Ovary (tissue), 10 donors: ENCODE measurements at places on chromosomes 12 and 14.

GRCh38 chr14:54344445-54344844 lies 52.4 kb upstream of the CDKN3 start:
- DNase-seq, result no peak

- DNase-seq, result no peak
These were observed 437.8 kb downstream of the NPAS3 start for GRCh38 chr14:33376510-33376909.

DNA sequence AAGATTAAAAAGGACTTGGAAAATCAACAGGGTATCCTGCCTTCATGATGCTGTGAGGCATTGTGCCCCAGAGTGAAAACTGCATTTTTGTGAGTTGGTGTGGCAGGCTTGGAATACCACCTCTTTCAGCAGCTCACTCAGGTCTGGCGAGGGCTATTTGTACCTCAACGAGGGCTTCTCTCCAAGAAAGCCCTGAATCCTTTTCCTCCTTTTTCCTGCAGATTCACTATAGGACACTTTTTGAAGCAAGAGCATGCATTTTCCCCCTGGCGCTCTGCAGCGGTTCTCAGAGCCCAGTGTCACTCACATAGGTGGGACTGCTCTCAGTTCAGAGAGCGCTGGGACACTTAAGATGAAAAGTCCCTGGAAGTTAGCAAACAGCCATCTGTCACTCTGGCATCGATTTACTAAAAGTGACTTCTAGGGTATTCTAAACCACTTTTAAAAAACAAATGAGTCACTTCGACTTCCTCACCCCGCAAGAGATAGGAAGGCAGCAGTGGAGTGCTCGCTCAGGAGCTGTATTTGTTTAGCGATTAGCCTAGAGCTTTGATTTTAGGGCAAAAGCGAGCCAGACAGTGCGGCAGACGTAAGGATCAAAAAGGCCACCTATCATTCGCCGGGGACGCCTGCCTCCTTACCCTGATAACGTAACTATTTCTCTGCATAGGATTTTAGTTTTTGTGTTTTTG lies 782 bp upstream of the LGR5 start:
- no peak for DNase-seq

DNA sequence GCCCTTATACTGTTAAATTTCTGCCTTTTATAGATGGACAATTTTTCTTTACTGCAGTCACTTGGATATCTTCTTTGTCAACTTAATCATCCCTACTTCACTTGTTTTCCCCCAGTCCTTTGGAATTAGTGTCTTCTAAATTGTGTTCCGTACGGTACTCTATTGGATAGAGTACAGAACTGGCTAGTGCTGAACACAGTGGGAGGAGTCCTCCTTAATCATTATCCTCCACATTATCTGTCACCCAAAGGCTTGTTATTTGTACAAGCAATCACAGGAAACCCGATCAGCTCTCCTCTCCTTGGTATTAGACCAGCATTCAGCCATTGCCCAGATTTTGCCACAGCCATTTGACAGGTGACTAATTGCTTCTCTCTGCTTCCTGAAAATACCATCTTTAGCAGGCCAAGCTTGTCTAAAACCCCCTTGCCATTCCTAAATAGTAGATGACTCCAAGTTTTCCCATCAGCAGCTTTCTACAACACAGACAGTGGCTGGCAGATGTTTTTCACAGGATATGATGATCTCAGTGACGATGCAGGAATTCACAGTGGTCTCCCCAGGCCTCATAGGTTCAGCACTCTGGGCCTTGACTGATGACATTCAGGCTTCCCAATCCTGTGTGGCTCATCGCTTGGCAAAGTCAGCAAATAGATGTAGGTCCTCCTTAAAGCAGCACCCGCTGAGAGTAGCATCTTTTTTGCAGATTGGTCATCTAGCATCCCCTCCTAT lies 216.0 kb upstream of the RGS6 start:
- DNase-seq, result no peak

- no peak for DNase-seq
These were observed 25.7 kb downstream of the NUAK1 start for GRCh38 chr12:106113042-106113441.

- no peak for DNase-seq
These were observed 7.6 kb upstream of the FLVCR2 start for GRCh38 chr14:75570797-75571196.

DNA sequence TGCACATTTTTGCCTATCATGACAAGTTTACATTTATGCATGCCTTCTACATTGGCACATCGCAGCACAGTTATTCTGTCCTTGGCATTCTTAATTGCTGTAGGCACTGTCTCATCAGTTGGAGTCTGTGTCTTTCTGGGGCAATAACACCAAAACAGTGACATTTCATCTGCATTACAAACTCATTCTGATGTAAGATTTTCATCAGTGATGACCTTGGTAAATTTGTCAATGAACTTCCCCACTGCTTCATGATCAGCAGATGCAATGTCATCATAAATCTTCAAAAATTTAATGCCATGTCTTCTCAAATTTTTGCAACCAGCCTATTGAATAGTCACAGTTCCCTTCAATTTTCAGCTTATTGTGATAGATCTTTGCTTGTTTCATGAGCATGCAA lies 85.5 kb downstream of the CAPZA3 start:
- no peak for DNase-seq

- no peak for DNase-seq
These were observed 67.3 kb upstream of the USP15 start for GRCh38 chr12:62192903-62193250.

DNA sequence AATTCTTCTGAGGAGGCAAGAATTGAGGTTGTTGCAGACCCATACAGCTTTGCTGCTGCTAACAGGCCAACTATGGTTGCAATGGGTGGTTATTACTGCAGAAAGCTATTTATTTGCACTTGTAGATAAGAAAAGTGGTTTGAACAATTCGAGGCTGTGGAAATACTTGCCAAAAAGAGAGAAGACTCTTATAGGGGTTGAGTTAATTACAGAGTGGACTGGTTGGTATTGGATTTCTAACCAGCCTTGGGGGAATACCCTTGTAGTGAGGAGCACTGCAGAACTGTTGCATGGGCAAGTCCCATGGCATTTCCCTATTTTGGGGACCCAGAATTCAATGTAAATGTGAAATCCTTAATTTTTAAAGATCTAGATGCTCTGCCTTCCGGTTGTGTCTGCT lies 120.5 kb downstream of the KCNMB4 start:
- no peak for DNase-seq

DNA sequence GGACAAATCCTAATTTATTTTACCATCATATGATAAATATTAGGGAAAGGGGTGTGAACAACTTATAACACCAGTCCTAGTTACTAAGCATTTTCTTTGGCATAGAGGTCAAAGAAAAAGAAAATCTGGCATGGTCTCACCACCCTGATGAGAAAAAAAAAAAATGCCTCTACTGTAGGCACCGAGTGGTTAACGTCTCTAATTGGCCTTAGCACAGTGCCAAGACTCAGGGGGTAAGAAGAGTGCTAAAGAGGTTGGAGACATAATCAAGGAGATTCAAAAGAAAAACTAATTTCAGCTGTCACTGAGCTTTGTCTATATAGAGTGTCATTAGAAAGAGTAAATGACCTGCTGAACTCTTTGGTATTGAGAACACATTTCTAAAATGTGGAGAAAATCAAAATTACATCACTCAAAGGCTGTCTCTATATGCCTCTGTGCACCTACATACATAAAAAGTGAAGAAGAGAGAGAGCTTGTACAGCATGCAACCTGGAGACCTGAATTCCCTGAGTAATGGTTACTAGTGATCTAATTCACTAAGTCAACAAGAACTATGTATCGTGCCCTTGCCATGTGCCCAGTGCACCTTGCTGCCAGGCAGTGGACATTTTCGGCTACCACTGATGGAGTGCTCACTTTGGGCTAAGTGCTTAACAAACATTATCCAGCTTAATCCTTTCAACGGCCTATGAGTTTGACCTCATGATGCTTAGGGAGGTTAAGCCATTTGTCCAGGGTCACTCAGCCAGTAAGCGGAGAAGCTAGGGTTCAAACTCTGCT lies 113.8 kb upstream of the G2E3 start:
- DNase-seq, result no peak

DNA sequence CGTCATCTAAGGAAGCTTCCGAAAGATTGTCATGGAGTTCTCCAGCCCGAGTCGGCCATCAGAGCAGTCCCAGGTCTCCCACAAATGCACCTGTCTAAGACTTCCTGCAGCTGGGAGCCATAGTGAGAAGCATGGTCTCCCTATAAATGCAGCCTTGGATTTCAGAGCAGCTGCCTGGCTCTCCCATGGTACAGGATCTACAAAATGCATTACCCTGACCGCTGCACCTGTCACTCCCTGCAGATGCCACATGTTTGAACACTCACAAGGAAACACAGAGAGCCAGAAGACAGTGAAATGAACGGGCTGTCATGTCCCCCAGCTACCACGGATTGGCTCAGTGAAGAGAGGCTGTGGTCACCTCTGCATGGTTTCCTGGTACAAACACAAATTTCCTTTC lies 702.7 kb downstream of the MED13L start:
- DNase-seq, result no peak

- no peak for DNase-seq
These were observed 212.0 kb downstream of the PTPRO start for GRCh38 chr12:15534322-15534721.

DNA sequence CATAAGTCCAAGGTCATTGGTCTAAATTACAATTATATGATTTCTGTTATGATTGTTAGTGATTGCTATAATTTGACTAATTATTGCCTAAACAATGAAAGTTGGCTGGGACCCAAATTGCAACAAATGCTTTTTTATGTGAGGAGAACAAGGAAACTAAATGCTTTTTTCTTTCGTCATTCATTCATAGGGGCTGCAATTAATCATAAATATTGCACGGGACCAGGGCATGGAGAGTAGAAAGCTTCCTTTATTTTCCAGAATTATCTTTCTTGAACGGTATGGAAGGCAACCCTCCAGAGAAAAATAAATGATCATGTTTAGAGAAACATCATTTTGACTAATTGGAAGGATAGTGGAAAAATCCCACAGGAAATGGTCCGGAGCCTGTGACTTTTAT lies 32.6 kb upstream of the ARHGAP5 start:
- DNase-seq, result no peak

DNA sequence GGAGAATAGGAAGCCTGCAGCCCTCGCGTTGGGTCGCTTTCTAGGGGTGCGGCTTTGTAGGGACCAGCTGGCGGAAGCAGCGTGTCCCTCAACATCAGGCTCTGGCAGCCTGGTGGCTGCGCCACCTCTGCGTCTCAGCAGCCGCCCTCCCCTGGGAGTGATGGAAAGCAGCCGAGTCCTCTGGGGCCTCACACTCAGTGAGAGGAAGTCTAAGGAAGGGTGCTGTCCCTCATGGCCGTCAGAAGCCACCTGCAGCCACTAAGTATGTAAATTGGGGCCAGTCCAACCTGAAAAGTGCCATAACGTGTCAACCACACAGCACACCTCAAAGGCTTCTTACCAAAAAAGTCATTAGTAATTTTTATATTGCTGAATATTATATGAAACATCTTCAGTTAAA lies 80.3 kb downstream of the WDR20 start:
- DNase-seq, result no peak

DNA sequence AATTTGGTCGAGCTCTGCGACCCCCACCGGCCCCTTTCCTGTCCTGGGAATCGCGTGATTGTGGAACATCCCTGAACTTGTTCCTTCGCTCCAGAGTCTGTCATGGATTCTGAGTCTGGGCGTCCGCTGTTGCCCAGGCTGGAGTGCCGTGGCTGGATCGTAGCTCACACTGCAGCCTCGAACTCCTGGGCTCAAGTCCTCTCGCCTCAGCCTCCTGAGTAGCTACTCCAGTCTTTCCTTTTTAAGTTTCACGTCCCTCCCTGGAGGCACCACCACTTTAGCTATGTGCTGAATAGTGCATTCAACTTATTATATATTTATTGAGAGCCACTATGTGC lies 698 bp downstream of the ACOT6 start:
- DNase-seq, result no peak
